Karpas-422 (cell line): ENCODE measurements at places on chromosomes 7 and 10. TPM values are rescaled to one million over a fixed set of nuclear protein-coding genes. Genes with fewer than 3 reads are reported as not detected.

- no peak for DNase-seq
These were observed 1014.7 kb upstream of the LRRN3 start for GRCh38 chr7:110076194-110076593.

GRCh38 chr10:127408112-127408710 lies 140.9 kb upstream of the NPS start:
- no peak for DNase-seq

GRCh38 chr7:12607134-12607533 lies 36.6 kb downstream of the SCIN start:
- DNase-seq, result no peak

- DNase-seq, result no peak
These were observed 106.2 kb downstream of the KAT6B start for GRCh38 chr10:74932648-74933047.

GRCh38 chr7:108627476-108628051 lies 57.9 kb downstream of the DNAJB9 start:
- no peak for DNase-seq

DNA sequence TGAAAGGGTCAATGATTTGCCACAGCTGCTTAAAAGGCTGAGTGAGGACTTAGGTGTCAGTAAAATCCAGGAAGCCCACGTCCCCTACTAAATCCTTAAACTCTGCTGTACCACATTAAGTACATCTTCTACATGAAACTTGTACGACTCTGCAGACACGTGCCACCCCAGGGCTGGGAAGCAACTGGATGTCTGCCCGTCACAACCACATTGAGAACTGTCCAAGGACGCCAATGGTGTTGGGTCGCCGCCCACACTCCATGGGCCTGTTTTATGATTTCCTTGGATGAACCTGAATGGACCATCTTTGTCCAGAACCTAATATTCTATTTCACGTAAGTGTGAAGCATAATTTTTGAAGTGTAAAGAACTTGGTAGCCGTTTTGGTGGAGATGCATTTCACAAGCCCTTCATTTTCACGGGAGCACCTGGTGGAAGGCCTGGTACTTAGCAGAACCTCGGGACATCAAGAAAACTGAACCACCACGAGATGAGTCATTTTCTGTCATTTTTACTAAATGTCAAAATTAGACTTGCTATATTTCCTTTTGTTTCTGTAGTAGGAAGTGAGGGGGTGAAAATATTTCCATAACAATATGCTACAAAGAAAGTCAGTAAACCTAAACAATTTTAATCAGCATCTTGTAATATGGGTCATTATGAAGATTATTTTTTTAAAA lies 134.9 kb downstream of the SFMBT2 start:
- DNase-seq, result no peak

GRCh38 chr10:49080071-49080470 lies 35.3 kb downstream of the VSTM4 start:
- no peak for DNase-seq

- no peak for DNase-seq
These were observed 47.7 kb downstream of the TBXAS1 start for GRCh38 chr7:139876622-139877283.

DNA sequence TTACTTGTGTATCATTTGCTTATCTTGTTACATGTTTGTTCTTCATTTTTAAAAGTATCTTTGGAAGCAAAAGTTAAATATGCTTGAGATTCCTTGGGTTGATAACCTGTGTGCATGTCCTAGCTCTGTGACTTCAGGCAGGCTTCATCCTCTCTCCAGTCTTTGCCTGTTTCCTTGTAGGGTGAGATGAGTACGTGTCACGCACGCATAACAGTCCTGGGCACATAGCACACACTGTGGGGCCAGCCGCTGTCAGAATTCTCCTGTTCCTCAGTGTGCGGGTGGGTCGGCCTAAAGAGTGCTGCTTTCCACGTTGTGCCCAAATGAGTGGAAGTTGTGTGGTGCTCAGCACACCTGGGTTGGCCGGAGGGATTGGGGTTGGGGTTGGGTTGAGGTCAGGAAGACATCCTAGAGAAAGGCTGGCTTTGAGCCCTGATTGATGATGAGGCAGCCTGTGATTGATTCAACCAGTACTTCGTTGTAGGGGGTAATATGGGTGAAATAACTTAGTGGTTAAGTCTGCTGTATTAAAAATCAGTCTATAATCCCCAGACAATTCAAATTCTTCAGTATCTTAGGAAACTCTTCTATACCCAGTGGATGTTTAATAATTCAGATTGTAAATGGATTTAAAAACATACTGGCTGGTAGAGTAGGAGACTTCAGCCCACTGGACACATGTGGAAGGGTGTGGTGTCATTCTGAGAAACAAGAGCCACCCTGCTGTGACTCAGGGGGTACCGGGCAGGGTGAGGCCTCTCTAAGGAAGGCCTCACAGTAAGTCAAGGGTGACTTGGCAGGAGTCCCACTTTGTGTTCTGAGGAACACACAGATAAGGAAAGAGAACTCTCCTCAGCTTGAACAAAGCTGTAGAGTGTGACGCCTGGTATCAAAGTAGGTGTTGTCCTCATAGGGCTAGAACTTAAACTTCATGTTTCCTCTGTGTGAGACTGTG lies 54.8 kb downstream of the DAGLB start:
- no peak for DNase-seq

DNA sequence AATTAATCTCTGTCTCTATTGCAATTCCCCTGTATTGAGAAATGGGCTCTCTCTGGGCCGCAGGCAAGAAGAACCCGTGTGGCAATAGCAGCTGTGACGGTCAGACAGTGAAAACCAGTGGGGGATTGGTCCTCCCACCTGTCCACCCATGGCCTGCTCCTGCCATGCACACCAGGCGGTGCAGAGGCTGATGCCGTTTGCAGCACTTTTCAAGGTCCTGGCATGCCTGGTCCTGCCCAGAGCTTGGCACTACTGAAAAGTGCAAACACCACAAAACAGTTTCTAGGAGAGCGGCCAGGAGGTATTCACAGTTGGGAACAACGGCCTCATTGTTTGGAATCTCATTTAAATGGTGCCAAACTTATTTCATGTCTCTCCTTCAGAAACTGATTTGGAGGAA lies 41.5 kb downstream of the PSPH start:
- DNase-seq, result no peak

ST8SIA6 gene
- total RNA-seq, result not detected in 2 replicates

SFTPA1 gene
- total RNA-seq, result not detected in 2 replicates
